ENCODE measurements at places on chromosomes 6 and 20.

DNA sequence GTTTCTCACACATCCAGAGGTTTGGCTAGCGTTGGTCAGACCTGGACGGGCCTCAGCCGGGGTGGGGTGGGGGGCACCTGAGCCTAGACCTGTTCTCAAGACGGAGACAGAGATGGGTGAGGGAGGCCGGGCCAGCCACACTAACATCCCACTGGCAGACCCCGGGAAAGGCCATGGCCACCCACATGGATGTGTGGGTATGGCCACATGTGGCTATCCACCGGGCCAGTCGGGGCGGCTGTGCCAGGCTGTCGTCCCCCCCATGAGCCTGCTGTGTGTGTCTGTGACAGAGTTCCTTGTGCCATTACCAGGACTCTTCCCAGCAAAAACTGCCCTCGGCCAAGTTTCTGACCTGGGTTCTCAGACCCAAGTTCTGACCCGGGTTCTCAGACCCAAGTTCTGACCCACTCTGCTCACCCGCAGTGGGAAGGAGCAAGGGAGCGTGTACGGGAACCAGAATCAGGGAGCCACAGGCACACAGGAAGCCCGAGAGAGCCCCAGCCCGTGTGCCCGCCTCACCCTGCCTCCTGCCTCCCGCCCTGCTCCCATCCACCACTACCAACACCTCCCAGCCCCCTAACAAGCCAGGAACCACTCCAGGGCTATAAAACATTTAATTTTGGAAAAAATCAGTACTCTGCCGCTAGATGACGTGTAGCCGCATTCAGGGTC is 255.5 kb downstream of the TAF4 start:
- DNase-seq, result no peak

DNA sequence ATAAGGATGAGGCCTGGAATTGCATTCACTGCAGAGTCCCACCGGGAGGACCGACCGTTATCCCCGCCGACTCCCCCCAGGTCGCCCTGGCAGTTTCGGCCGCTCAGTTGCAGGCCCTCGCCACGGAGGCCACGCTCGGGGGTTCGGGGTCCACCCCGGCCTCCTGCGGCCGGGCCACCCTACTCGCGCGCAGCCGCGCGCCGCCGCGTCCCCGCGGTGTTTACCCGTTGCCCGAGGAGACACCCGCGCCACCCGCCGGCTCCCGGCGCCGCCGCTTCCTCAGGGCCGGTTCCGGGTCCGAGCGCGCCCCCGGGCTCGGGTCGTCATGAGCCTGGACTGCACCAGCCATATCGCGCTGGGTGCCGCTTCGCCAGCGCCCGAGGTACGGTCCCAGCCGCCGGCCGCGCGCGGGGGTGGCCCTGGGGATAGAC is at the start of gene CCDC170:
TSS of gene CCDC170 (plus strand) at position 214 of the 431 bp plus-strand sequence. CDS start at position 326, 112 bp downstream.
- DNase-seq, result no peak

GRCh38 chr6:52325695-52326471 is 36.1 kb upstream of the PAQR8 start:
- no peak for DNase-seq

DNA sequence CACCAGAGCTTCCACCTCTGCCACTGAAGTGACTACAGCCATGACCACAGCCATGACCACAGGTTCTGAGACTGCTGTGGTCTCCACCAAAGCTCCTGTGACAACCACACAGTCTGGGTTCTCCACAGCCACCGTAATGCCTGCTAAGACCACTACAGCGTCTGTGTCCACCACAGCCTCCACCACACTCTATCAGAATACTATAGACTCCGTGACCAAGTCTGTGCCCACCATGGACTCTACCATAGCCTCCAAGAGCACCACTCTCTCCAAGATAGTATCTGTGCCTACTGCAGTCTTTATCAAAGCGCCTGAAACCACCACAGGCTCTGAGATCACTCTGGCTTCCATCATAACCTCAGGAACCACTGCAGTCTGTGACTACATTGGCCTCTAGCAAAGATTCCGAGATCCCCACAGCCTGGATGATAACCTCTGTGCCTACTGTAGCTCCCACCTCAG is 18.3 kb upstream of the MUC21 start:
- no peak for DNase-seq

- peak; percentile 78 for DNase-seq
These were observed 744 bp upstream of the FOXO3 start for GRCh38 chr6:108559884-108560462.

Measured in tibial artery (tissue), 4 donors.